AG10803 (cell line): ENCODE measurements at places on chromosomes 13 and 19.

DNA sequence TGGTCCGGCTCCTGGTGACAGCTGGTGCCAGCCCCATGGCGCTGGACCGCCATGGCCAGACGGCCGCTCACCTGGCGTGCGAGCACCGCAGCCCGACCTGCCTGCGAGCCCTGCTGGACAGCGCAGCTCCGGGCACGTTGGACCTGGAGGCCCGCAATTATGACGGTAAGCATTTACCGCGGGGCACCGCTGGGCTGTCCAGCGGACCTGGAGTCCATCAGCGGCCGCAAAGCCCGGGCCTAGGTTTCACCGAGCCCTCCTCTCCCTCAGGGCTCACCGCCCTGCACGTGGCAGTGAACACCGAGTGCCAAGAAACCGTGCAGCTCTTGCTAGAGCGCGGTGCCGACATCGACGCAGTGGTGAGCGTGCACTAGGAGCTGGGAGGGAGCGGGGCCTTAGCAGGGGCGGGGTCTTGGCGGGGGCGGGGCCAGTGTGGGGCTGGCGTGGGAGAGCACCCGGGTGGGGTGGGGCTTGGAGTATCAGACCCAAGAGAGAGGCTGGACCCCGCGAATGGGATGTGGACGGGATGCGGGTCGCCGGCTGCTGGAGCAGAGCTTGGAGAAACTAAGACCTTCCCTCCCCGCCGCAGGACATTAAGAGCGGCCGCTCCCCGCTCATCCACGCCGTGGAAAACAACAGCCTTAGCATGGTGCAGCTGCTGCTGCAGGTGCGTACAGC is 8.7 kb downstream of the BCL3 start:
- peak; percentile 65 for DNase-seq

DNA sequence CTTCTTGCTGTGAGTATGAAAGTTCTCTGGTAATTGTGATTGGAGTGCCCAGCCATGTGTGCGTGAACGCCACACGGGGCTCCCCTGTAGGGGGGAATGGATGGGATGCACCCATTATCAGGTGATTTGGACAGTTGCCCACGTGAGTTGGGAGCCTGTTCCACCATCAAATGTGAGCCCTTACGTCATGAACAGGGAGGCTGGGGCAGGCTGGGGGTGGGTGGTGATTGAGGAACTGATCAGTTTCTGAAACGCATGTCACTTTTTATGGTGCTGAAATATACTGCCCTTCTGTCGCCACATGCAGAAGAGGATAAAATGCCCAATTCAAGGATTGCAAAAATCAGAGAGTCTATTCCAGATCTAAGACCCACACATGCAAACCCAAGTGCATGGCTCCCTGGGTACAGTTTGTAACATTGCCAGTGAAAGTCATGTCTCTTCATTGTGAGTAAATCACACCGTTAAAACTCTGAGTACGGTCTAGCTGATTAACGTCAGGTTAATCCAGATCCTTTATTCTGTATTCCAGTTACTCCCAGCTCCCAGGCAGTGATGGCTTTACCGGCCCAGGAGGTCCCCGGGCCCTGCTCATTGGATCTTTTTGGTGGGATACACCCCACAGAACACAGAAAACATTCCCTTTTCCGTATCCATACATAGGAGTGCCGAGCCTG is 90.2 kb downstream of the RAB20 start:
- DNase-seq, result no peak

DNA sequence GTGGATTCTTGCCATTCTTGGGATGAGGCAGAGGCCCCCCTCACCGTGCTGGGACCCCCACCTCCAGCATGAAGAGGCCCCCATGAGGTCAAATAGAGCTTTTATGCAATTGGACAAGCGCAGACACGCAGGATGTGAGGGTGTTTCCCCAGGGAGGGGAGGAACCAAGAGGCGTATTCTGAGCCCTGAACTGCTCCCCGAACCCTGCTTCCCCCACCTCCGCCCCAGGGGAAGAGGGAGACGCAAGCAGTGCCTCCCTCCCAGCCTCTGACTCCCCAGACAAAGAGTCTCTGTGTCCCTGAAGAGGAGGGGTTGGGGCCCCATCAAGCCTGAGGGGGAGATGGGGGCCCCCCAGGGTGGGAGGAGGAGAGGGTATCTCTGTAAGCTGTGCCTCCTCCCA is 1.3 kb upstream of the RDH8 start:
- DNase-seq, result no peak

- no peak for DNase-seq
These were observed 865.7 kb upstream of the SLC10A2 start for GRCh38 chr13:103931885-103932284.

GRCh38 chr19:14957464-14957863 is 16.2 kb downstream of the OR7C2 start:
- DNase-seq, result no peak

- no peak for DNase-seq
These were observed 34.1 kb upstream of the GAS6 start for GRCh38 chr13:113897966-113898365.

- no peak for DNase-seq
These were observed 22.1 kb downstream of the ACTN4 start for GRCh38 chr19:38669552-38669951.

GRCh38 chr13:111511219-111511732 is 190.8 kb downstream of the TEX29 start:
- DNase-seq, result no peak

DNA sequence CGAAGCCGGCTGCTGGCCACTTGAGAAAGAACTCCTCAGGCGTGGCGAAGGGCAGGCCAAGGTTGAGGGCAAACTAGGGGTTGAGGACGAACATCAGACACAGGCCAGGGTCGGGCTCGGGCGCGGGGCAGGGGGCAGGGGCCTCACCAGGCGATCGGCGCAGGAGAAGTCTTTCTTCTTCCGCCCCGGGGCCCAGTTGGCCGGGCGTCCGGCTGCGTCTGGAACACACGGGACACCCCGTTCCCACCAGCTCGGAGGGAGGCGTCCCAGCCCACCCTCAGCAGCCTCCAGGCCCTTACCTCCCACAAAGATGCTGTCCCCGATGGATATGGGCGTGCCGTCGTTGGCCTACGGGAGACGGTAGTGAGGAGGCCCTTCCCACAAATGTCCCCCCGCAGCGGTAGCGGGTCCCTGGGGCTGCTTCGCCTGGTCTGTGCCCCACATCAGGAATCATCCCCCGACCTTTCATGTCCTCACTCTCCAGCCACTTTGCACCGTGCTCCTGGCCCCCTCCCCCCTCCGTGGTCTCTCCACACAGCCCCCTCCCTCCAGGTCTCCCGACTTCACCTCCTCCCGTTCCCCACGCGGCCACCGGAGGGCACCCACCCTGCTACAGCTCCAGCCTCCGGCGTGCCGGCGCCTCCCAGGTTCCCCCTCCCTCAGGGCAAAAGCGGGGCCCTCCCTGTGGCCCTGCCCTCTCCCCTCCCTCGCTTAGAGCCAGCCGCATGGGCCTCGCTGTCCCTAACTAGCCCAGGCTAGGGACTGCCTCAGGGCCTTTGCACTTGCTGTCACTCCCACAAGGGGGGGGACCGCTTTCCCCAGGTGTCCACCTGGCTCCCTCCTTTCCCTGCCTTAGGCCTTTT is 4.8 kb downstream of the PNKP start:
- no peak for DNase-seq

GRCh38 chr19:49157445-49158224 is at the start of gene TRPM4:
TSS of gene TRPM4 (plus strand) at chr19:49157792. CDS start at chr19:49157867, 75 bp downstream.
- peak; percentile 67 for DNase-seq

- no peak for DNase-seq
These were observed 214.6 kb upstream of the SERP2 start for GRCh38 chr13:44158881-44159632.

- no peak for DNase-seq
These were observed 452.7 kb downstream of the FOXO1 start for GRCh38 chr13:40213779-40214178.

DNA sequence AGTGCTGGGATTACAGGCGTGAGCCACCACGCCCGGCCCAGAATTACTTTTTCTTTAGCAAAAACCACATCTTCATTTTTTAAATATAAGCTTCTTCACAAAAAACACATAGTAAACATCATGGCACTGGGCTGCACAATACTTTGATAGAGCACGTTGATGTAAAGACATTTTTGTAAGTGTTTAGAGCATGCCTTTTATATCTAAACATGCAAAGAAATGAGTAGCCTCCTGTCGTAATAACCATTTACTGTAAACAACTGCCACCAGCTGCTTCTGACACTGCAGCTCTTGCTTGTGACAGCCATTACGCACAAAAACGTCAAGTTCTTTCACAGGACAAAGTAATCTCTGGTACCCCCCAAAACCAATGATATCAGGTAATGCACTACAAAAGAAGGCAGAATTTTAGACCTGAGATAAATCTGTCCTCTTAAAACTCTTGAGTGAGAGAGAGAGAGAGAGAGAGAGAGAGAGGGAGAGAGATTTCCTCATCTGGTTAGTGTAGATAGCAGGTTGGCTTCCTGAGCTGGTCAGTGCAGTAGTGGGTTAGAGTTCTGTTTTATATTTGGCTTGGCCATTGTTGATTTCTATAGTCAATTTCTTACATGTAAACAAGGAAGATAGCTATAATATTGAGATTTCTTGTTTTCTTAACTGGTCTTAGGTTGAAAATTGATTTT is 6.7 kb upstream of the ZNF548 start:
- no peak for DNase-seq

DNA sequence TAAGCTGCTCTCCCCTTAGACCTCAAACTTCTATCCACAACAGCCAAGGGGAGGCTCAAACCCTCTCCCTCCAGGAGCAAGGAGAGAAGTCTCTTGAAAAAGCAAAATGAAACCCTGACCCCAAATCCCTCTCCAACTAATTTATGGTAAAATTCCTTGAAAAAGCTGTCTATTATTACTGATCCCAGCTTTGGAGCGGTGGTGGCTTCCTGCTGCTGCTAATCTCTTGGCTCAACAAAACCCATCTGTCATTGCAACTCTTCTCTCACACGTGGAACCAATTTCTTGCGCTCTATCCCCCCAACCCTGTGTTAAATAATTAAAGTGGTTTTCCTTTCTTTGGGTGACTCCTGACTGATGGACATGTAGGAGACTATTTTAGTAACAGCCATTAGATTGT is 64.1 kb upstream of the OXGR1 start:
- peak; percentile 4 for DNase-seq

DNA sequence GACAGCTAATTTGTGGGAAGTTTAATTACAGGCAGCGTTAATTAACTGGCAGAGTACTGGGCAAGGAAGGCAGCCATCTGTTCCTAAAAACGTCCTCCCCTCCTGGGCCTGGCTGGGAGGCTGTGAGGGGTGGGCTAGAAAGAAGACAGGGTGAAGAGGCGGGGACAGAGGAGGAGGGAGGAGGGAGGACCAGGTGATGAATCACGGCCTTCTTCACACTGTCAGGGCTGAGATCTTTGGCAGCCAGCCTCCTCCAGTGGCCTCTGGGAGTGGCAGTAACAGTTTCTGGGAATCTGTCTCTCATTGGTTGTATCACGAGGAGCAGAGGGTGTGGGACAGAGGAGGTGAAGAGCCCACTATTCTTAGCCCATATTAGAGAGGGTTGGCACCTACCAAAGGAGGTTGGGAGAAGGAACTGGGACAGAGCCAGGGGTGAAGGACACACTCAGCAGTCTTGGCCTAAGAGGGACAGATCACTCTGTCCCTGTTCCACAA is 9.6 kb upstream of the ZNRF4 start:
- peak; percentile 11 for DNase-seq

DNA sequence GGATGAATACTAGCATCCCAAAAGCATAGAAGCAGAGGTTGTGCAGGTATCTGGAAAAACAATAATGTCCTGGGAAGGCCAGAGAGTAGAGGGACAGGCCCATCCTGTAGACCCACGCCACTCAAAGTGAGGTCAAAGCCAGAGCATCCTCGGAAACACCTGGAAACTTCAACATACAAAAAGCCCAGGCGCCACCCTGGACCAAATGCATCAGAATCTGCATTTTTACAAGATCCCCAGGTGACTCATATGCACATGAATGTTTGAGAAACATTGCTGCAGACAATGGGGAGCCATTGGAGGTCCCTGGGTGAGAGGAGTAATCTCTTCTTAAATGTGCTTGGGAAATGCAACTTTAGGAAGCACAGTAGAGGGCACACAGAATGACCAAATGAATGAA is 684.1 kb downstream of the DIAPH3 start:
- no peak for DNase-seq

DNA sequence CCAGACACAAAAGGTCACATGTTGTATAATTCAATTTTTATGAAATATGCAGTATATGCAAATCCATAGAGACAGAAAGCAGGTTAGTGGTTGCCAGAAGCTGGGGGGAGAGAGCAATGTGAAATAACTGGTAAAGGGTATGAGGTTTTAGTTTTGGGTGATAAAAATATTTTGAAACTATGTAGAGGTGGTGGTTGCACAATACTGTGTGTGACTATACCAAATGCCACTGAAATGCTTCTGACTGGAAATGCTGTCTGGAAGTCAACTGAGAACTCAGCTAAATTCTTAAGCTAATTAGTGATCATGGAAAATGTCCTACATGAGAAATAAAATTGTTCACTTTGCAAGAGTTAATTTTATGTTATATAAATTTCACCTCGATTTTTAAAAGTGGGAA is 65.3 kb upstream of the RXFP2 start:
- DNase-seq, result peak; percentile 77

DNA sequence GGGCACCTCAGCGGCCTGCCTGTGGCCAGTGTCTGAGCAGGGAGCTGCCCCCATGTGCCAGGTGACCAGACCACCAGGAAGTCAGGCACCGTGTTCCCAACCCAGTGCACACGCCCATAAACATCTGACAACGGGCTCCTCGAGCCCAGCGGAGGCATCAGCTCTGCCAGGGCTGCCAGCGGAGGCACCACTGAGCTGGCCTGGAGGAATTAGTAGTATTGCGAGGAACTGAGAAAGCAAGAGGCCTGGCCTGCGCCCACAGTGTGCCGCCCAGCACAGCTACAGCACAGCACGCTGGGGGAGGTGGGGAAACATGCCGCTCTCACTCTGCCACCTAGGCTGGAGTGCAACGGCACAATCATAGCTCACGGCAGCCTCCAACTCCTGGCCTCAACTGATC is 44.6 kb downstream of the ANKRD27 start:
- DNase-seq, result no peak

- no peak for DNase-seq
These were observed 1401.9 kb downstream of the SLITRK1 start for GRCh38 chr13:82480415-82480814.

DNA sequence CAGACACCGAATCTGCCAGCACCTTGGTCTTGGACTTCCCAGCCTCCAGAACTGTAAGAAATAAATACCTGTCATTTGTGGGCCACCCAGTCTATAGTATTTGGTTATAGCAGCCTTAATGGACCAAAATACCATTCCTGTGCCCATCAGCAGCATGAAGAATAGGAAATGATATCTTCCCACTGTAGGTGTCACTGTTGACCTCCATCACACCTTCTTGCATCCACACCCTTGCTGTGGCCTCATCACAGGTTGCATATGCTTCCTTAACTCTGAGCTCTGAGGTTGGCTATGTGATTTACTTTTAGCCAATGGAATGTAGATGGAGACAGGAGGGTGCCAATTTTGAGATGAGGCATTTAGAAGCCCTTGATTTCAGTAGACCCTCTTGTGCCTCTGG is 242.0 kb upstream of the TSHZ3 start:
- DNase-seq, result no peak
